NCI-H2081 (cell line): ENCODE measurements at places on chromosomes 1 and 21.

DNA sequence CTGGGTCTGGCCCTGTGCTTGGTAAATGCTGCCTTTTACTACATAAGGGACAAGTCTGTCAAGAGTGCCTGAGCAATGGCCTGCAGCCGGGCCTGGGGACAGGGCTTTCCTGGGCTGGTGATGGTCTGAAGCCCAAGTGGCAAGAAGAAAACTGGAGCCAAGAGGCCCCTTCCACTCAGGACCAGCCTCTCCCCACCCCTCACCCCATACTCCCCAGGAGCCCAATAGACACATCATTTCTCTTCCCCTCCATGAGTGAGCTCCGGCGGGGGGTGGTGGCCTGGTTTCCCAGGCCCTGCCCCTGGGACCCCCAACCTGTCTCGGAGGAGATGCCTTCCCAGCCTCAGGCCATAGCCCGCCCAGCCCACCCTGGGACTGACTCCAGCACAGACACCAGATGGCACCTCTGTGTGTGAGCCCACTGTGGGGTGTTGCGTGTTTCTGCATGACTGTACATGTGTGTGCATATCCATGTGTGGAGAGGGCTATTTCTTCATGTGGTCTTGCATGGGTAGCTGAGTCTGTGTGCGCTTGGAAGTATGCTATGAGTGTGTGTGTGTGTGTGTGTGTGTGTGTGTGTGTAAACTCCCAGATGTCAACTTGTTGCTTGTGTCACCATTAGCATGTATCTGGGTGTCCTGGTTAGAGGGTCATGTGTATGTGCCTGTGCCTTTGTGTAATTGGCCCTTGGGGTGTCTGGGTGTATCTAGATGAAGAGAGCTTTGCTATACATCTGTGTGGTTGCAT lies 14.3 kb upstream of the LRP8 start:
- no peak for DNase-seq

DNA sequence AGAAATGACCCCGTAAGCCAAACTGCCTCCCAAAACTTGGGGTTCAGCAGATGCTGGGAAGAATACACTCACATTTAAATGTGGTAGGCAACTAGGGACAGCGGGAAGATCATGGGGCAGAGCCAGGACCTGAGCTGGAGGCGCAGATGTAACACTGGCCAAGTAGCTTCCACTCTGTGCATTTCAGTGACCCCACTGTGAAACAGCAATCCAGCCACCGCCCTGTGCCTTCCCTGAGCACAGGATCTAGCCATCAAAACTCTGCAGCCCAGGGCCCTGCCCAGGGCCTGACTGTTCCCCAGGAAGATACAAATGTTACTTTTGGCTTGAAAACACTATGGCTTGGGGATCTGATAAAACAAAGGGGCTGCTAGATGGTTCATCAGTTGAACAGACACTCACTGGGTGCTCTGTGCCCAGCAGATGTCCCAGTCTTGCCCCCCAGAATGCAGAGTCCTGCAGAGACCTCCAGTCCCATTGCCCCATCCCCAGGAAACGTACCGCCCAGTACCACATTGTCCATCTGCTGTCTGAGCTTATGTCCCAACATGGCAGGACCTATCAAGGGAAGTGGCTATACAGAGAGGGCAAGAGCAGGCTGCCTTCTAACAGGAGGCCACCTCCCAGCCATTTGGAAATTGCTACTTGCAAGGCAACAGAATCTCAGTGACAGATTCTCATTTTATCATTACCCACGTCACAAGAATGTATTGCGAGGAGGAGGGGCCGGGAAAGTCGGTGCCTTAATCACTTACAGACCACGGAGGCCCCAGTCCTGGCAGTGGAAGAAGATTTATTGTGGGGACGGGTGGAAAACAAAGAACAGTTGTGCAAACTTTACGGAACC lies 124.0 kb downstream of the DMRTB1 start:
- DNase-seq: no peak

DNA sequence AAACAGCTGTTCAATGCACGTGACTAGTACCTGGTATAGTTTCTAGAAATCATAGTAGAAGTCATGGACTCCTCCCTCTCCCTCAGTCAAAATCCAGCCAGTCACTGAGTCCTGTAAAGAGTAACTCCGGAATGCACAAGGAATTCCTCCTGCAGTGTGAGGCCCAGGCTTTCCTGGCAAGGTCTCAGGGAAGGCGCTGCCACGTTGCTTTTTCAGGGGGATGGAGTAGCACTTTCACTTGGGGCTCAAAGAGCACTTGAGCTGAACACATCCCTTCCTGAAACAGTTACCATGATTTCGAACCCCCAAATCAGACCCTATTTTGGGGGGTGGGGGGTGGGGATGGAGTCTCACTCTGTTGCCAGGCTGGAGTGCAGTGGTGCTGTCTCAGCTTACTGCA lies 26.4 kb upstream of the LRRC8D start:
- no peak for DNase-seq

DNA sequence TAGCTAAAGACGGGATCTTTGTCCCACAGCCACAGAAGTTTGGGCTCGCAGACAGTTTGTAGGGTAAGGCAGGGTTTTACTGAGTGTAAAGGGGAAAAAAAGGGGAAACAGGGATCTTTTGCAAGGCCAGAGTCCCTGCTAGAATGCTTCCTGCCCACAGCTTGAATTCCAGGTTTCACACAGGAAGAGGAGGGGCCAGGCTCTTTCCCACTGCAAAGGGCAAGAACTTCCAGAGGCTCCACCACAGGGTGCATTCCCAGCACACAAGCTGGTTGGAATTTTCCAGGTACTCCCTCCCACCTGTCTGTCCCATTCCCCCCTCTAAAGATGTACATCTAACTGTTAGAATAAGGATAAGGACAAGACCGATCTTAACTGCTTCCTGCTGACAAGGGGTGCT lies 1126.9 kb downstream of the KCNT2 start:
- no peak for DNase-seq

GRCh38 chr1:77553568-77554291 lies 128.7 kb downstream of the ZZZ3 start:
- no peak for DNase-seq

DNA sequence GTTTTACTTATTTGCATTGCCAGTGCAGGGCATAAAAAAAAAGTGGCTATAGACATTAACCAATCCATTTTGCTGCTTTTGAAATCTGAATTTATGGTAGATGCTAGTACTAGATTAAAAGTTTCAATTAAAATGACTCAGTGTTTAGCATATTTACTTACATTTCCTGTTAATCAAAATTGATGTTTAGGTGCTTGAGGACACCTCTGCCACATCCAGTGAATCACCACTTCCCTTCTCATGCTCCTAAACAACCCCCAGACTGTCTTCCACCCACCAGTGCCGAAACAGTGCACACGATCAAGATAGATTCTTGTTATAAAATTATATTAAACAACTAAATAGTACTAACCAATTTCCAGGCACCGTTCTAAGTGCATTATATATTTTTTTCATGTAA lies 32.7 kb downstream of the HSD17B7 start:
- no peak for DNase-seq

DNA sequence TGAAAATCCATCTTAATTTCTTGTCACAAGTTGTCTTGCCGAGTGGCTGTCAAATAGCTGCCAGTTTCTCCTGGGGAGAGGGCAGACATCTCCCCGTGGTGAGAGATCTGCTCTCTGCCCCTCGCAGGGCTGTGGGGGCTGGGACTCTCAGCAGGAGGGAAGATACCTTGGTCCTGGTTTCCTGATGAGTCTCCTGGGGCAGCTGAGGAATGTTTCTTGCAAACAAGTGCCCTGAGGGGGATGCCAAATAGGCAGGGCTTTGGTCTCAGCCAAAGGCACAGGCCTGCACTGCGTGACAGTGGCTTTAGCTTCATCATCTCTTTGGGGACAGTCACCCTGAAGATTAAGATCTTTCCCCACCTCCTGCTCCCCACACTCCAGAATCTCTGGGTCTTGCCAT lies 40.9 kb downstream of the SYT6 start:
- no peak for DNase-seq

GRCh38 chr1:40905061-40905460 lies 42.9 kb upstream of the CITED4 start:
- DNase-seq: no peak

GRCh38 chr1:183804916-183805841 lies at the start of gene RGL1:
Gene RGL1, plus strand, starts transcription at chr1:183805120. Its CDS starts 178 bp downstream, at chr1:183805298.
- peak; percentile 76 for DNase-seq

DNA sequence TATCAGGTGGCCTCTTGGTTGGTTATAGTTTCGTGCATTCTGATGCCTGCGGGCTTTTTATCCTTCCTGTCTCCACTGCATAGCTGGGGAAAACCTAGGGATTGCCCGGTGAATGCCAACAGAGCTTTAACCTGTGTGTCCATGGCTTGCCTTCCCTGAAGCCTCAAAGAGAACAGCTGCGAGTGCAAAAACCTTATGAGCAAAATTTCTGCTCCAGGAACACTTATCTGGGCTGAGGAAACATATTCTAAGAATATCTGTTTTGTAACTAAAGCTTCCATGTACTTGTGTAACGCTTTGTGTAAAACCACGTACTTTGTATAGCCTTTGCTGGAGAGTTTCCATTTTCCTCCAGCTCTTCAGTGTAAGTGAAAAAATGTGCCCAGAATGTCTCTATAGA lies 7.2 kb downstream of the CNST start:
- DNase-seq: no peak

- DNase-seq: no peak
These were observed 184.6 kb downstream of the APP start for GRCh38 chr21:25985990-25986389.

DNA sequence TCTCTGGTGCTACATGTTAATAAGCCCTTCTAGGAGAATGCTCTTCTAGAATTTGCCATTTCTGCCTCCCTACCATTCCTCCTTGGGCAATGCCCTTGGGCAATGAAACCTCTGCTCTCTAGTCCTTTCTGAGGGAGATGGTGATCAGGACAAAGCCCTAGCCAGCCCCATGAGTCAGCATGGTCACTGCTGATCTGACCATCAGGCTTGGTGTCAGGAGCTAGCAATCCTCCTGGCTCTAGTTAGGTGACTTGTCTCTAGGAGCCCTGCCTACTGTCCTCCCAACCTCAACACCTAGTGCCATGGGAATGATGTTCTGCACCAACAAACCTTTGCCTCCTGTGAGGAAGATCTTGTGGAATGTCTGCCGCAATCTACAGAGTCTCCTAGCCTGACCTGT lies 89.8 kb downstream of the NMNAT2 start:
- DNase-seq: no peak

DNA sequence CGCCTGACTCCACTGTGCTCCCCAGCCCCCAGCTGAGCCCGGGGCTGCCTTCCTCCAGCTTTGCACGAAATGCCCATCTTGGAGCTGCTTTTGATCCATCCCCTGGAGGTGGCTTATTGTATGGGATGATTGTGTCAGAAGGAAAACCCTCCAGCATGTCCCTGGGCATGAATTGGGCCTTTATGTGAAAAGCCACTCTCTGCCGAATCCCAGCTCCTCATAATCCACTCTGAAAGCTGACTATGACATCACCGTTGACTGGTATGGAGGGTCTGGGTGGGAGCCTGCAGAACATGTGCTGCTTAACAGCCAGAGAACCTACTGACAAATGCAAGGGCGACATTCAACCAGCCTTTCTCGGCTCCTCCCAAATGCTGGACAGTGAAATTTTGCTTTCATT lies 74.6 kb downstream of the NENF start:
- DNase-seq: no peak

GRCh38 chr1:73868810-73869336 lies 329.1 kb downstream of the LRRIQ3 start:
- DNase-seq: peak; percentile 19

DNA sequence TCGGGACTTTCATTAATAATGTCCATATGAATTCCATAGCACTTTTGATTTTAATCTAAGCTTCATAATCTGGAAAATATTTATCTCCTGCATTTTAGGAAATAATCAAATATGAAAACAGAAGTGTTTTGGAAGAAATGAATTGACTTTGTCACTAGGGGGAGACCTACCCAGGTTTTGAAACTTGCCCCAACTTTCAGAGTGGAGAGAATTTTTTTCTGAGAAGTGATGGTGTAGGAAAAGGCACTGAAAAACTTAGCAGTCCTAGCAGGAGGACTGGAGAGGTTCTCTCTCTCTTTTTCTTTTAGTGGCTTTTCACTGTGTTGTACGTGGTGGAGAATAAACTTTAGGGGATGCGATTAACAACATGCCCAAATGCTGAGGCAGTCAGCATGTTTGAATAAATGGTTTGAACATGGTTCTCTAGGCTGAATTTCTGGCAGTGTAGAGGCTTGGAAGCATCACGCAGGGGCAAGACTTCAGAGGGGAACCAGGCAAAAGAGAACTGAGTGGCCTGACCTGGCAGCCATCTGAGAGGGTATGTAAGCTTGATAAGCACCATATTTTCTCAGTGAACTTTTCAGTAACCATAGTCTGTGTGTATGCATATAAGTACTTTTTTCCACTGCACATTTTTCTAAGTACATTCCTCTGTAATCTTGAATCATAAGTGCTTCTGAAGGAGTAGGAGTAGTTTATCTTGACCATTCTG lies 68.3 kb upstream of the NEK7 start:
- peak; percentile 19 for DNase-seq

GRCh38 chr21:32414579-32415358 lies 2.3 kb downstream of the EVA1C start:
- DNase-seq: peak; percentile 21

- DNase-seq: no peak
These were observed 52.1 kb upstream of the SCMH1 start for GRCh38 chr1:41294216-41294615.

DNA sequence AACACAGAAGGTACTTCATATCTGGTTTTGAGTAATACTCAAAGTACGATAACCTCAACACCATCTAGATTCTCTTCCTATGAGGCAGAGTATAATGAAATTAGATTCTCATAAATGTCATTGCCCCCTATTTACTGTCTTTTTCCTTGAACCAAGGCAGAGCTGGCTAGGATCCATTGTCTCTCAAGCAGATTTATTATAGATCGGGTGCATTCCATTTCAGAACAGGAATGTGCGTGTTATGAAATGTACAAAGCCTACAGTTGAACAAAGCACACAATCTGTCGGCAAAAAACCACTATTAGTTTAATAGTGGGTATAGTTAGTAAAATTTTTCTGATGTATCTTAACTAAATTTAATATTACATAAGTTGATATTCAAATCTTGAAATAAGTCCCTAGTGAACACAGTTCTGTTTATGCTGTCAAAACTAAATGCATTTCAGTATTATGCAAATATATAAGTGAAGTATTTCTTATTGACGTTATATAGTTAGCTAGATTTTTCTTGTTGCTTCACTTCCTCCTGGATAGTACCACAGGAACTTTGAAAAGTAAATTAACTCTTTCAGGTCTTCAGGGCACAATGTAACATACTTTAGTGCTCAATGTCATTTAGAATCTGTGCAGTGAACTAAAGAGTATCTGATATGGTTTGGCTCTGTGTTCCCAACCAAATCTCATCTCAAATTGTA lies 92.1 kb downstream of the DDAH1 start:
- no peak for DNase-seq

GRCh38 chr1:113396102-113396501 lies 5.8 kb downstream of the MAGI3 start:
- DNase-seq: no peak

DNA sequence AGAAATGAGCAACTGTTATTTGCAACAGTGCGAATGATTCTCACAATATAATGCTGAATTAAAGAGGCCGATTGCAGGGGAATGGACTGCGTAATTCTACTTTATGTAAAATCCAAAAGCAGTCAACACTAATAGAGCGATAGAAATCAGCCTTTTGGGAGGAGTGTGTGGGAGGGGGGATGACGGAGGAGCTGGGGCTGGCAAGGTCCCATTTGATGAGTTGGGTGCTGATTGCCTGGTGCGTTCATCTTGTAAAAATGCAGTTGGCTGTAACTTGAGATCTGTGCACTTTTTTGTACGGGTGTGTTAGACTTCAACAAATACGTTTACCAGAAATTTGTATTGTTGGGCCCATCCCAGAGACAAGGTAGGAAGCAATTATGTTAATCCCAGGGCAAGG lies 20.7 kb downstream of the TNFRSF8 start:
- DNase-seq: no peak

GRCh38 chr1:201298396-201299381 lies 15.4 kb downstream of the PKP1 start:
- no peak for DNase-seq
